ENCODE measurements at places on chromosomes 4 and X.
A peak's percentile ranks its signal among the peaks of the same experiment; 100 is the strongest.

- peak; percentile 79 for DNase-seq
Observed at GRCh38 chrX:33989936-33990335, 142.2 kb downstream of the FAM47A start.

GRCh38 chr4:110361921-110362320 is 114.0 kb upstream of the ENPEP start:
- no peak for DNase-seq

GRCh38 chrX:8190341-8190830 is 19.3 kb upstream of the VCX2 start:
- no peak for DNase-seq

DNA sequence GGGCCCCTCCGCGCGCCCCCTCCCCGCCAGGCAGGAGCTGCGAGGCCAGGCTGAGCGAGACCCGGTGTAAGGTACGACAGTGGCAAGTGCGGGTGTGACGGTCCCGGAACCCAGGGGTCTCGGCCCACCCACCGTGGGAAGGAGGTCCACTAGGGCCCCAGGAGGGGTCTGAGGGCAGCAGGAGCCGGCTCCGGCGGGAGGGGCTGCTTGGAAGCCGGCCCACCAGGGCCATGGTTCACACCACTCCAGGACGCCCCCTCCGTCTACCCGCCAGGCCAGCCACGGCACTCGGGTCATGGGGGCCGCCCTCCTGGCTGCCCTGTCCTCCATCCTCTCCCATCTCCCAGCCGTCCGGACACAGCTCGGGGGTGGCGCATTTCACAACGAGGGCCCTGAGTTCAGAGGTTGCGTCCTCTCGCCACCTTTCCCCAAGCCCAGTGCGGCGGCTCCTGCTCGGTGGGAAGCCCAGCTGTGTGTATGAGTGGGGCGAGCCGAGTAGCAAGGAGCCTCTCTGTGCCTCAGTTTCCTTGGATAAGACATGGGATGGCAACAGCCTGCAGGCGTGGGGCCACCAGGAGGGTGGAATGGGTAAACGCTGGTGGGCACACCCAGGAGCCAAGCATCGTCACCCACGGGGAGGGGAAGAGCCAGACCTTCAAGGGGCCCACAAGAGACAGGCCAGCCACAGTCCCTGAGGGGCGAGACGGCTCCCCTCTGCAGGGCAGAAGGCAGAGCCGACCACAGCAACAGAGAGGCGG is 81.3 kb downstream of the FAM53A start:
- no peak for DNase-seq

GRCh38 chr4:184660978-184661377 is 11.4 kb downstream of the PRIMPOL start:
- DNase-seq: no peak

DNA sequence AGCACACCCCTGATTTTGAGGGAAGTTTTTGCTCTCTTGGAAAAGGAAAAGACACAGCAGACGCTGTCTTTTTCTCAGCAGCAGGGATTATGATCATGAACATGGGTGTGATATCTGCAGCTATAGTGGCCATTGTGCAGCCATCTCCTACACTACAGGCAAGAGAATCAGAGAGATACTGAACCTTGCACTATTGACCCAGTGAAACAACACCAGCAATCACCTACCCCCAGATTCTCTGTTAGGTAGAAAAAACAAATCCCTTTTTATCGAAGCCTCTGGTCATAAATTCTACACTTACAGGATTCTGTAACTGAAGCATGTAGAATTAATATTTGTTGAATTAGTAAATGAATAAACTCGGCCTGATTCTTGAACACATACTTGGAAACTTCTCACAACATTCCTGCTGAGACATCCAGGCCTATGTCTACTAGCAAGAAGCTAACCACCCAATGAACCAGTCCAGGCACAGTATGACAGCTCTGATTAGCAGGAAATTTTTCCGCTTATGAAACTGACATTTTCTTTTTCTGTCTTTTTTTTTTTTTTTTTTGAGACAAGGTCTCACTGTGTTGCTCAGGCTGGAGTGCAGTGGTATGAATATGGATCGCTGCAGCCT is 5.0 kb upstream of the AFAP1 start:
- DNase-seq: no peak

- DNase-seq: no peak
Observed at GRCh38 chrX:107574711-107575110, 53.6 kb upstream of the PRPS1 start.

- DNase-seq: no peak
Observed at GRCh38 chr4:184287697-184288255, 70.1 kb upstream of the ENPP6 start.

- DNase-seq: no peak
Observed at GRCh38 chrX:40170830-40171512, 73.2 kb upstream of the BCOR start.

DNA sequence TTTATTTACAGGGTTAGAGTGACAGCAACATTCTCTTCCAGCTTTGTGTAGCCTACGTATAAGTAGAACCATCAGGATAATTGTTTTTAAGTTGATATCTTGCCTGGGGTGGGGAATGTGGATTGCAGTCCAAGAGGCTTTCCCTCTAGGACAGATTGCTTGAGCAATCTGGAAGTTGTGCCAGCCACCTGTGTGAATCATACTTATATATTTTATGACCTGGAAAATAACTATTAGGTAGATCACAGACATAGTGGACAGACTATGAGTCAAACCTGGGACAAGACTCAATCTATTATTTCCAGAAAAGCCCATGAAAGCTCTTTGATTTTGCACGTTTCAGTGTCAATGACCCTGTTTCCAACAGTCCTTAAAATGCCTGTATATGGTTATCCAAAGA is 98.9 kb downstream of the TLL1 start:
- no peak for DNase-seq

- DNase-seq: no peak
Observed at GRCh38 chrX:73827406-73827805, 264.4 kb downstream of the CHIC1 start.

DNA sequence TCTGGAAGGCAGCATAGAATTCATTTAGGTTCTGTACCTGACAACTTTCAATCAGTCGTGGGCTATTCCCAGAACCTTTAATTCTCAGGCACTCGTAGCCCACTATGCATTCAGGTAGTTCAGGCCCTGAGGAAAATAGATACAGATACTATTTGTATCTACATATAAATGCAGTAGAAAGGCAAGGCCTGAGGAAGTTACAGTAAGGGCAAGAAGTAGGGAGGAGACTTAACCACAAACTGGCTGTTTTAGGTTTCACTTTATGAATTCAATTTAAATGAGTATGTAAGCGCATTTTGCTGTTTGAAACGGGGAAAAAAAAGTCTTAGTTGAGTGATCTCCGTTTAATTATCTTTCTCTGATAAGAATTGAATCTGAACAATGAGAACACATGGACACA is 529.4 kb upstream of the ATOH1 start:
- DNase-seq: no peak

- DNase-seq: no peak
Observed at GRCh38 chrX:118631586-118631985, 95.8 kb upstream of the IL13RA1 start.

DNA sequence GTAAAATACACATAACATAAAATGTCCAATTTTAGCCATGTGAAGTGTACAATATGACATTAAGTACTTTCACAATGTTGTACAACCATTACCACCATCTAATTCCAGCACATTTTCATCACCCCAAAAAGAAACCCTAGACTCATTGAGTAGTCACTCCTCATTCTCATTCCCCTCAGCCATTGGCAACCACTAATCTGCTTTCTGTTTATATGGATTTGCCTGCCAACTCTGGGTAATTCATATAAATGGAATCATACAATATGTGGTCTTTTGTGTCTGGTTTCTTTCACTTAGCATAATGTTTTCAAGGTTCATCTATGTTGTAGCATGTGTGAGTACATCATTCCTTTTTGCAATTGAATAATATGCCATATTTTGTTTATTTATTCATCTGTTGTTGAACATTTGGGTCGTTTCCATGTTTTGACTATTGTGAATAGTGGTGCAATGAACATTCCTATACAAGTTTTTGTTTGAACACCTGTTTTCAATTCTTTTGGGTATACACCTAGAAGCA is 43.0 kb downstream of the EIF2S3 start:
- DNase-seq: no peak

DNA sequence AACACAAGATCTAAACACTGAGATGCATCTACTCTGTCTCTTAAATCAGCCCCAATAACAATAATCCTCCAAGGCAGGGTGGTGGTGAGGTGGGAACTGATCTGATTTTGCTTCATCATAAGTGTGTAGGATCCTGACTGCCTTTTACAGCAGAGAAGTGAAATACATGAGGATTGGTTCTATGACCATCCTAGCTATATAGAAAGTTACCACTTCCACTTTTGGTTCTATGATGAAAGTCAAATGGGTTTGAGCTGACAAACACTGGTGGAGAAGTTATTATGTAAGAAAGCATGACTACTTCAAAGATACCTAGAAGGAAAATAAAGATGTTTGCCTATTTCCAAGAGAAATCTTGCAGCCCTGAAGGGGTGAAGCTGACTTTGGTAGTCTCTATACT is 181.6 kb downstream of the NKX6-1 start:
- DNase-seq: no peak

DNA sequence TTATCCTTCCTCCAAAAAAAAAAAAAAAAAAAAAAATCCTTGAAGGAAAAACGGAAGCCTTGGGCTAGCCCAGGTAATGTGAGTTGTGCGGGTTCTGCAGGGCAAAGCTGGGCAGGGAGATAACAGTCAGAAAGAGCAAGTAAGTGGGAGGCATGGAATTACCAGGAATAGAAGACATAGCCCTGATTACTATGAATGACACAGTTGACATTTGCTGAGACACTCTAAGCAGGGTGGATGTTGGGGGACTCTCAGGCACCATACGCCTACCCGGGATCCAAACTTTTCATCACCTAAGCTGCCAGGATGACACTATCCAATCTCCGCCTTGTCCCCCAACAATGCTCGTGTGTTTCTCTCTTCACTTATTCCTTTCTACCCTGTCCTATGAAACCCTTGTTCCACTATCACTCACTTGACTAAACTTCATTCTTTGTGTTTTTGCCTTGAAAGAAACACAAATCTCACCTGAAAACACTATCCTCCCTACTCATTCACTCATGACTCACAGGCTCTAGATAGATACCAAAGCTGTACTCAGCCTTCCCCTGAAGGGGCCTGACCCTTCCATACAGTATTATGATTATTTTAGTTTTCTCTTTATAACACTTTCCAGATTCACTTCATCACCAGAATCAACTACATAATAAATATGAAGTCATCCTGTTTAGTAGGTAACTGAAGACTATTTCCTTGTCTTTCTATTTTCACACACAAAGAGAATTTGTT is 158.4 kb downstream of the INPP4B start:
- no peak for DNase-seq

DNA sequence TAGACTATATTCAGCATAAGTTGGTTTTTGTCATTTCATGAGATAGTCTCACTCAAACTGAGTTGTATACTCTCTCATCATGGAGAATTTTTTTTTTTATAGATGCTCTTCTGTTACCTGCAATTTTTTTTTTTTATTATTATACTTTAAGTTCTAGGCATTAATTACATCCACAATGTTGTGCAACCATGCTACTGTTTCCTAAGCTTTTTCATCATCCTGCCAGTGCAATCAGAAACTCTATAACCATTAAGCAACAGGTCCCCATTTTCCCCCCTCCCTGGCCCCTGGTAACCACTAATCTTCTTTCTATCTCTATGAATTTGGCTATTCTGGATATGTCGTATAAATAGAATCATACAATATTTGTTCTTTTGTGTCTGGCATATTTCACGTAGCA is 321.6 kb downstream of the STIM2 start:
- no peak for DNase-seq

DNA sequence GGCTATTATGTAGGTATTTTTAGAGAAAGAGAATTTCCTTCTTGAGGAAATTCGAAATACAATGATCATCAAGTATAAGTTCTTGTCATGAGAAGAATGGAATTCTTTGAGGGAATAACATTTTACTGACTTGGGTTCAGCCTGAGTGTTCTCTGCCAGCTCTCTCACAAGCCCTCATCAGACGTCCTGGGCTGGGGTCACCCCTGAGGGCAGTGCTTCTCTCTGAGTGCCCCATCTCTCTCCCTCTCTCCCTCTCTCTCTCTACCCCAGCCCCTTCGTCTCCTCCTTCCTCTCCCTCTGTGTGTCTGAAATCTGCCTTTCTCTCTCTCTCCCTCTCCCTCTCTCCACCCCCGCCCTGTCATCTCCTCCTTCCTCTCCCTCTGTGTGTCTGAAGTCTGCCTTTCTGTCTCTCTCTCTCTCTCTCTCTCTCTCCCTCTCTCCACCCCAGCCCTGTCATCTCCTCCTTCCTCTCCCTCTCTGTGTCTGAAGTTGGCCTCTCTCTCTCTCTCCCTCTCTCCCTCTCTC is 241.7 kb upstream of the PSAPL1 start:
- DNase-seq: no peak

- DNase-seq: no peak
Observed at GRCh38 chrX:54961750-54962149, 32.2 kb downstream of the PFKFB1 start.

GRCh38 chrX:149630681-149631233 is 835 bp downstream of the TMEM185A start:
- no peak for DNase-seq

DNA sequence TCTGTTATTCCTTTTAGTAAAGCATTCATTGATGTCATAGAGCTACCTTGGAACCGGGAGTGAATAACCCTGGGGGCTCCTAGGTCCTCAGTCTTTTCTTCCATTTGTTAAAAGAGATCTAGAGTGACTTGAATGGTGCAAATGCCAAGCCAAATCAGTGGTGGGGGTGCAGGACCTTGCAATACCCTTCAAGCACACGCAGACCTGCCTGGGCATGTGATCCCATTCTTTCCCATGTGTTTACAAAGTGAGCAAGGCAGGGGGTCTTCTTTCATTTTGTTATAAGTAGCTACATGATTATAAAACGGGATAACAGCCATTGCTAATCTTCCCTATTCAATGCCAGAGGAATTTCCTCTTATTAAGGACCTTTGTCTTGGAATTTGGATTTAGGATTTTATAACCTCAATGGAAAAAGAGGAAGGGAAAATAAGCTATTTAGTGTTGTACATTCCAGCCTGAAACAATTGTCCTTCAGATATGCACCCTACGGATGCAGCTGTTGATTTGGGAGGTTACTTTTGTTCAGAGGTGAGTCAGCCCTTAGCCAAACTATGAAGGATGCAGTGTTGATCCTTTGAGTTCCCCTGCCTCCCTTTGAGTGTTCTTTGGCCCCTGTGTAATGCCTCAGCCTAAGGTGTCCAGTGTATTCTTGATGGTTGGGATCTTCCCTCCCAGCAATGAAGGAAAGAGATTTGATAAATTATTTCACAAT is 623.8 kb upstream of the HTR2C start:
- DNase-seq: no peak

- DNase-seq: no peak
Observed at GRCh38 chr4:55284331-55284730, 61.7 kb upstream of the SRD5A3 start.

GRCh38 chr4:2963966-2964471 is 648 bp downstream of the GRK4 start:
- peak; percentile 58 for DNase-seq

GRCh38 chr4:121806411-121806810 is 5.3 kb downstream of the EXOSC9 start:
- no peak for DNase-seq

- DNase-seq: no peak
Observed at GRCh38 chr4:23957465-23957864, 67.6 kb upstream of the PPARGC1A start.

- no peak for DNase-seq
Observed at GRCh38 chr4:170599894-170600293, 510.1 kb upstream of the AADAT start.

Data from NCI-H2081 (cell line).